ENCODE measurements at places on chromosomes 12 and 14. TPM values are rescaled to one million over a fixed set of nuclear protein-coding genes. Genes with fewer than 3 reads are reported as not detected.

The POTEM gene
- not detected for polyA plus RNA-seq

The TEX22 gene
- not detected for polyA plus RNA-seq

The TAS2R42 gene
- polyA plus RNA-seq, result not detected

The NGB gene
- polyA plus RNA-seq, result 0.87 TPM

The USP44 gene
- polyA plus RNA-seq, result 3.2 TPM

The GPR68 gene
- polyA plus RNA-seq, result 2.1 TPM

The KLHL33 gene
- not detected for polyA plus RNA-seq

The MYO1A gene
- not detected for polyA plus RNA-seq

The SLCO1B1 gene
- not detected for polyA plus RNA-seq

The GUCY2C gene
- polyA plus RNA-seq, result 0.06 TPM

The KRT3 gene
- not detected for polyA plus RNA-seq

The RPL36AL gene
- 130 TPM for polyA plus RNA-seq

The SMIM41 gene
- not detected for polyA plus RNA-seq

The TMEM260 gene
- polyA plus RNA-seq, result 56.0 TPM

The MYF5 gene
- polyA plus RNA-seq, result not detected

The C14orf180 gene
- not detected for polyA plus RNA-seq

The GIT2 gene
- polyA plus RNA-seq, result 14.2 TPM

The PTCSC3 gene
- polyA plus RNA-seq, result not detected

The FIGNL2 gene
- polyA plus RNA-seq, result 0.21 TPM

The PACS2 gene
- 77.7 TPM for polyA plus RNA-seq

The L3HYPDH gene
- polyA plus RNA-seq, result 14.9 TPM

The KLRK1 gene
- 14.9 TPM for polyA plus RNA-seq

Measured in neural cell (in vitro differentiated cells).